ENCODE measurements at places on chromosomes 16 and 17.
A peak's percentile ranks its signal among the peaks of the same experiment; 100 is the strongest.

DNA sequence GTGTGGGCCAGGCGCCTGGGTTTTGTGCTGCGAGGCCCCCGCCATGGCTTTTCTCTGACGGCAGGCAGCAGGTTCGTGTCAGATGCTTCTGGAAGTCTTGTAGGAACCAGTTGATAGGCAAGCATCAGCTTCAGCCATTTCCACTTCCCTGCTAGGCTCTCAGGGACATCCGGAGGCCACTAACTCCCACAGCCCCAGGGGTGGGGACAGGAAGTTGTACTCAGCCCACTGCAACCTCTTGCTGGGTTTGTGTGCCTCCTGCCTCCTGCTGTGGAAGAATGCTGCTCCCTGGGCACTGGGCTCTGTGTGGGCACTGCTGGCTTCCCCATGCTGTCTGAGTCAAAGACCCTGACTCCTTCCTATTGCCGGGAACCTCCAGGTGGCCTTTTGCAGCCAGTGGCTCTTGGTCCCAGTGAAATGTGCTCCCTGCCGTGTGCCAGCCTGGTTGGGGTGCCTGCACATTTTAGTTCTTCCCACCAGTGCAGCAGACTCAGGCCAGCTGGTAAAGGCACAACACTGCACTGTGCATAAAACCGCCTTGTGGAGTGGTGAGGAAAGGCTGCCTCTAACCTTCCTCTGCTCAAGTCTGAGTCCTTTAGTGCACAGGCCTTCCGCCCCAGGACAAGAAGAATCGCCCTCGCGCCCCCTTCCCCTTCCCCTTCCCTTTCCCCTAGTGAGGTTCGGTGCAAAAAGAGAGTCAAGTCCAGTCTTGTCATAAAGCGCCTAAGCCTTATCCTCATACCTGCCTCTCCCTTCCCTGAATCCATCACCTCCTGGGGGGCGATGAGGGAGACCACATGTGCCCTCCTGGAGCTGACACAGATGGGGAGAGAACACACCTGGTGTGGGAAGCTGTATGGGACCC is 16.6 kb downstream of the LDHD start:
- peak; percentile 83 for DNase-seq

DNA sequence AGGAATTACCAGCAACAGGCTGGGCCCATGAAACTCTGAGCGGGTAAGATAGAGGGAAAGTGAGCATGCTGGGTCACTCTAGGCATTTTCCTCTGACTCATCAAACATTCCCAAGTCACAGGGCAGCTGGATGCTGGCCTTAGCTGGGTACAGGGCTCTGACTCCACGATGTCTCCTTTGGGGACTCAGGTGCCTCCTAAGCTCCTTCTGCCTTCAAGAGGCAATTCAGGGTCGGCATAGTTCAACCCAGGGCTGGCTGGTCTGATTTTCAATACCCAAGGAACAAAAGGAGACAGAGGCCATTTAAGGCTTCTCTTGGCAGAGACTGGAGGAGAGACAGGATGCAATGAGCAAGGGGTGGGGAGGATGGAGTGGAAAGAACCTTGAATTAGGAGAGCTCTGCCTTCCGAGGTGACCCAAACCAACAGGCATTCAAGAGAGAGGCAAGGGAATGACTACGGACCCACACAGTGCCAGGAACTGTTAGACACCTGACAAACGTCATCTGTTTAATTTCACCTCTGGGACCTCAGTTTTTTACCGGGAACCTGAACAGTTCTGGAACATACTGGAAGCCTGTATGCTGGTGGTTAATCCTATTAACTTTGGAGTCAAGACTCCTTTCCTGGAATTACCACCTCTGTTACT is 910 bp downstream of the WBP2 start:
- DNase-seq = no peak

- no peak for DNase-seq
Observed at GRCh38 chr16:58032710-58033293, 7.2 kb downstream of the MMP15 start.

DNA sequence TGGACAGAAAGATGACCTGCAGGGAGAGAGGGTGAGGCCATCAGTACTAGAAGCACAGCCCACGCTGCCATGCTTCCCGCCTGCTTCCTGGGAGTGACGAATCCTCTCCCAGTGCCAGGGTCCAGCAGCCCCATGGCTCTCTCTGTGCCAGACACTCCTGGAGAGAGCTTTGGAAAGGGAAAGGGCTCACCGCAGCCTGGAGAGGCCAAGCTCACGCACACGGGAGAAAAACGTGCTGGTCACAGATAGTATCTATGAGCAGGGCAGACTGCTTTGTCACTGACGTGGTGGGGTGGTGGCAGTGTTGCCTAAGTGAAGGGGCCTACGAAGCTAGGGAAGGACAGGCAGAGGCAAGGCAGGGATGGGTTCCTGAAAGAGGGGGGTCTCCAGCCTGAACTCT is 5.4 kb downstream of the WBP2 start:
- no peak for DNase-seq

DNA sequence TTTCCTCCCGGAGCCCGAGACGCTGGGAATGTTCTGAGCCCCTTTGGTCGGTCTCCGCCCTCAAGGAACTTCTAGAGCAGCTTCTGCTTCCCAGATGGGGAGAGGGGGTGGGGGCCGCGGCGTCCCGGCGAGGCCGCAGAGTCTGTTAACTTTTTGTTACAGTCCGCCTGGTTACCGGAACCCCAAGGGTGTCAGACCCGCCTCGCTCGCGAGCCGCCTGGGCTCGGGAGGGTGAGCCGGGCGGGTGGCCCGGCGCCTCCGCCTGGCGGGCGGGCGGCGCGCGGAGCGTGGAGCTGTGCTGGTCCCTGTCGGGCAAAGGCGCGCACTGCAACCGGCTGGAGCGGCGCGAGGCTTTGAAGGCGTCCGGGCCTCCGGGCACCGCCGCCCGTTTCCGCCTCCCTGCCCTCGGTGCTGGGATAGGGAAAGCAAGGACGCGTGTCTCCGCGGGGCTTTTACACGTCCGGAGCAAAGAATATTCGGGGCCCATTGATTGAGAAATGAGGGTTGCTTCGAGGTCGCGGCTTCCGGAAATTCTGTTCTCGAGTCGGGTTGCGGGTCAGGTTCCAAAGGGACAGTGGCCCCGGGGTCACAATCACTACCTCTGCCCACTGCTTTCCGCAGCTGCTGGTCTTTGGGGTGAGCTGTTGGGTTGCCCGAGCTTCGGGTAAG is 1.7 kb downstream of the HS3ST3B1 start:
- peak; percentile 62 for DNase-seq

DNA sequence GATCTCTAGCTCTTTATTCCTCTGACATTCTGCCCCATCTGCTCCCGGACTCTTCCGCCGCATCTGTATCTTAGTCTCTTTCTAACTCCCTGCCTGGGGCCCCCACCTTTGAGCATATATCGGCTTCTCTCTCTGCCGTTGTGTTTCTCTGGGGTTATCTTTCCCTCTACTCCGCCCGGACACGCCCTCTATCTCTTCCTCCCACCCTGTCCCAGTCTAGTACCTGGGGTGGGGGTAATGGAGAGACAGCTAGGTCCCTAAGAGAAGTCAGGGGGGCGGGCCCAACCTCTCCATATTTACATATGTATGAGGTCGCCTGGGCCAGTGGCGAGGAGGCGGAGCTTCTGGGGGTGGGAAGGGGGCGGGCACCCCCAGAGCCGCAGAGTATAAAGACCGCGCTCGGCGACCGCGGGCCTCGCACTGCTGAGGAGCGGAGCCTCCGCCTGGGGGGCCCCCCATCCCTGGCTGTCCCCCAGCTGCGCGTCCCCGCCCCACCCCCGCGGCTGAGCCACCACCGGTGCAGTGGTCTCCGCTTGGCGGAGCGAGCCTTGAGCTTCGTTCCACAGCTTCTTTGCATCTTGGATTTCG is at the start of gene ATP1B2:
ATP1B2 (plus strand) TSS at position 418 of the 588 bp plus-strand sequence. CDS start 593 bp downstream, outside the sequence.
- DNase-seq = peak; percentile 31

- DNase-seq = no peak
Observed at GRCh38 chr16:10765772-10766171, 22.1 kb downstream of the NUBP1 start.

DNA sequence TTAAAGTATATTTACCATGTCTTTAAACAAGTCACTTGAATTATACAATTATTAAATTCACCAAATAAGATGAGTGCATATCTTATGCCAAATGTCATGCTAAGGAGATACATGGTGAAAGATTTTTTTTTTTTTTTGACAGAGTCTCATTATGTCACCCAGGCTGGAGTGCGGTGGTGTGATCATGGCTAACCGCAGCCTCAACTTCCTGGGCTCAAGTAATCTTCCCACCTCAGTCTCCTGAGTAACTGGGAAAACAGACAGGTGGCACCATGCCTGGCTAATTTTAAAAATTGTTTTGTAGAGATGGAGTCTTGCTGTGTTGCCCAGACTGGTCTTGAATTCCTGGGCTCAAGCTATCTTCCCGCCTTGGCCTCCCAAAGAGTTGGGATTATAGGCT is 149.0 kb upstream of the GOT2 start:
- DNase-seq = peak; percentile 59

All from MV-4-11 (cell line).